Adrenal gland (tissue), 19 donors: ENCODE measurements at places on chromosomes 4 and X. TPM values are rescaled to one million over a fixed set of nuclear protein-coding genes. Genes with fewer than 3 reads are reported as not detected.

KIAA1210 gene
- polyA plus RNA-seq, result 3.1 TPM

MSANTD1 gene
- polyA plus RNA-seq, result 0.05 TPM

EREG gene
- polyA plus RNA-seq, result 0.08 TPM

NAP1L3 gene
- polyA plus RNA-seq, result 3.2 TPM

SLIT2 gene
- 12.2 TPM for polyA plus RNA-seq

FUNDC1 gene
- polyA plus RNA-seq, result 22.9 TPM

RHOXF2B gene
- not detected for polyA plus RNA-seq

GAGE12J gene
- not detected for polyA plus RNA-seq

MID2 gene
- polyA plus RNA-seq, result 18.1 TPM
